Right lung (tissue), 10 donors: ENCODE measurements at places on chromosomes 5 and 9. TPM values are rescaled to one million over a fixed set of nuclear protein-coding genes. Genes with fewer than 3 reads are reported as not detected.

GRCh38 chr5:156134216-156134615, 192.7 kb upstream of the SGCD start:
- no peak for DNase-seq

- DNase-seq, result no peak
Observed at GRCh38 chr5:108753331-108753730, 5.6 kb downstream of the FER start.

- DNase-seq, result no peak
Observed at GRCh38 chr5:2899311-2899710, 147.8 kb upstream of the IRX2 start.

DNA sequence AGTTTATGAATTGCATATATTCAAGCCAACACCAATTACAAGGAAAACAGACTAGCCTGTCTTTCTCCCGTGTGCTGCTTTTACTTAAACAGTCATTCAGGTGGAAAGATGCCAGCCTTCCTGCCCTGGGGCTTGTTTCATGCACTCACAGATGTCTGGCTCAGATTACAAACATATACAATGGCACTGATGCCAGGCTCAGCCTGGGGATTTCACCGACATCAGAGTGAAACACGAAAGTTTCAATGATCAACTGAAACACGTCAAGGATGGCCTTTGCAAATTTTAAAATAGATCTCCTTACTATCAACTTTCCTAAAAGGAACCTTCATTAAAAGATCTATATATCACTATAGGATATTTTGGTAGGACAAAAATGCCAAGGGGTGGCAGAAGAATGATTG, 1576.5 kb downstream of the EFNA5 start:
- DNase-seq, result no peak

GRCh38 chr9:84667571-84668195, 1.8 kb upstream of the NTRK2 start:
- DNase-seq, result no peak

DNA sequence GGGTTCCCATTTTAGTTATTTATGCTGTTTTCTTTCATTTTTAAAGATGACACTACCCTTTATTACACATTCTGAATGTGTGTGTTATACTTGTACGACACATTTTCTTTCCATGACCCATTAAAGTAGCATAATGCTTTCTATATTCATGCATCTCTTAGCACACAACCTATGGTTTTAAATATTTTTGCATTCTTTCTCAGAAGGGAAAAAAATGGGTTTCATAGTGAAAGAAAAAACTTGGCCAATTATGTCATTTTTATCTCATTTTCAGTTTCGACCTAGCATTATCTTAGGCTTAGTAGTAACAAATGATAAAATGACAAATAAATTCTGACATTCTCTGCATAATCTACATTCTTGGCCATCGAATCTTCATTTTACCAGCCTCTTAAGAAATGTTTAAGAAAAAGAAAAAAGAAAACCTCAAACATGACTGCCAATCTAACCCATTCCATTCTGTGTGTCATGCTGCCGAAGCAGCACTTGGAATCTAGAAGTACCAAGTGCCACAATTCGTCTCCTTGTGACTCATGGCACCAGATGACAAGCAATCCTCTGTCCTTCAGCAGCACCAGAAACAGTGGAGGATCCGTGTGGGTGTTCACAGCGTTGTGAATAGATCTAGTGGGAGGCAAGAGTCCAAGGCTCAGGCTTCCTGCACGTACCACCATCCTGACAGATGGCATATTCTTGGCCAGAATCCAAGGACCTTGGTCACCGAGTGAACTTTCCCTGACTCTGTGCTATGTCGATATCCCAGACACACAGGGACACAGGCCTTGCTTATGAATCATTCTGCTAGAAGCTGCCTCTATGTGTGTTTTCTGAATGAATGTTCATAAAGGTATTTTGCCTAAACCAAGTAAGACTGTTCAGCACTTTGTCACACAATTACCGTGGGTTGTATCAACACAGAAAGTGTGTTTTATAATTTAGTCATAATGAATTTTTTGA, 502.7 kb downstream of the NR2F1-AS1 start:
- DNase-seq, result no peak

Gene TNFSF8
- 20.3 TPM for polyA plus RNA-seq

DNA sequence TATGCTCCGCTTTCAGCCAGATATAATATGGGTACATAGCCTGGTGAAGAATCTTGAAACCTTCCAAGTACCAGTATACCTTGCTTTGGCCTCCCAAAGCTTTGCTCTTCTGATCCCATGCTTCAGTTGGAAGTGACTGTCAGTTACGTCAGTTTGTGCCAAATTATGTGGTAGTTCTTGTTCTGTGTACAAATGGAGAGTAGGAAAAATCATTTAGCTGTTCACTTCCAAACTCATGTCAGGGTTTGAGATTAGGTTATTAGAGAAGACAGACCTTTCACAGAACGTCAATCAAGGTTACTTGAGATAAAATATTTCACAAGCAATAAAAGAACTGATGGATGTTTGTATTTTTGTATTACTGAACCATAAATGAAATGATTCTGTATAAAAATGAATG, 117.2 kb downstream of the NDUFS4 start:
- no peak for DNase-seq

DNA sequence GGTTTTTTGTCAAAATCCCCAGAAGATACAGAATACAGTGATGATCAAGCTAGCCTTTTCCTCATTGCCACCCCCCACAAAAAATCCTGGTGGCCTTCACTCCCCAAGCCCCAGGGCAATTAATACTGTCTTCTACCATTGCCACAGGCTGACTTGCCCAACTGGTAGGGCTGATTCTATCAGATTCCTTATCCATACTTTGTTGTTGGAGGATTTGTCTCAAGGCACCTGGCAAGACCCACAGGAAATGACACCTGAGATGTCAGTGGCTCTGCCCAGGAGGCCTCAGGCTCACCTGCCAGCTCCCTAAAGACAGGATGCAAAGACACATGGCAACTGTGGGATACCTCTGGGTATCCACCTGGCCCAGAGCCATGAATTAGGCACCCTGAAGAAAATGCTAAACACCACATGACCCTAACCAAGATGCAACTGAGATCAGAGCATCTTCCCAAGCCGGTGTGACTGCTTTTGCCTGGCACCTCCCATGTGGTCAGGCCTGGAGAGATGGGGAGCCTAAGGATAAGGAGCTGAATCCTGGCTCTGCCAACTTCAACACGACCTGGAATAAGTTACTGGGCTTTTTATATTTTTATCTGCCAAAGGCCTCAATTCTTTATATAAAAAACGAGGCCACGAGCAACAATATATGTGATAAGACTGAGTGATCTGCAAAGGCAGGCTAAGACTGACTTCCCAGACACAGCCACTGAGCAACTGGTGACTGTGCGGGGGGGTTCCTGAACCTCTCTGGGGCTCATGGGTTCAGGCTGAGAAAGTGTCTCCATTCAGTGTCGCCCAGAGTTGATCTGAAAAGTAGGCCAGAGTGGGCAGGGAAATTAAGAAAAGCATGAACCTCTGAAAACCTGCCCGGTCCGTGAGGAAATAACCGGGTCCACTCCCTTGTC, 944 bp downstream of the ATOX1 start:
- DNase-seq, result no peak

DNA sequence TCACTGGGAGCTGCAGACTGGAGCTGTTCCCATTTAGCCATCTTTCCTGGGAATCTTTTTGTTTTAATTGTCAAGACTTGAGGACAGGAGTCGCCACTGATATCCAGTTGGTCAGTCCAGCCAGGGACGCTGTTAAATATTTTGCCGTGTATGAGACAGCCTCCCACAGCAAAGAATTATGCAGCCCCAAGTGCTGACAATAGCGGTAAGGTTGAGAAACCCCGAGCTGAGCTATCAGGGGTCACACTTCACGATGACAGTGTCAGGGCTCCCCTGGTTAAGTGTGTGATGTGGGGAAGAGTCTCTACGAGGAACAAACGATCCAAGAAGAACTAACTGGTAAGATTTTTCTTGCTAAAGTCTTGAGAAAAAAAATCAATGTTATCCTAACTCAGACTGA, 372.0 kb upstream of the MPDZ start:
- DNase-seq, result no peak

DNA sequence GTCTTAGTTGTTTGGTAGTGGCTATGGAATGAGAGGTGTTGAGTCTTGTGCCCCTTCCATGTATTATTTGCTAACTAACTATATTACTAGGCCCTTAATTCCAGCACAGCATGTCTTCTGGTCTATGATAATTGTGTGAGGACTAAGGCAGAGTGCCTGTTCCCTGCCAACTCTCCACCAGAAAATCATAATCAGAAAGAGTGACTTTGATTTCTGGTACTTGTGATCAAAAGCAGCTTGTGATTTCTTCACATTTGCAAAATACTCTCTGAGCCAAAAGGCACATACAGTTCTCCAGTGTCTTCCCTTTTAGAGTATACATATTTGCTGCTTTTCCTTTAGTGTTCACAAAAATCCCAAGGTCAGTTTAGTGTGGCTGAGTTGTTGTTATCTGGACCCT, 229.9 kb downstream of the GNA14 start:
- no peak for DNase-seq

DNA sequence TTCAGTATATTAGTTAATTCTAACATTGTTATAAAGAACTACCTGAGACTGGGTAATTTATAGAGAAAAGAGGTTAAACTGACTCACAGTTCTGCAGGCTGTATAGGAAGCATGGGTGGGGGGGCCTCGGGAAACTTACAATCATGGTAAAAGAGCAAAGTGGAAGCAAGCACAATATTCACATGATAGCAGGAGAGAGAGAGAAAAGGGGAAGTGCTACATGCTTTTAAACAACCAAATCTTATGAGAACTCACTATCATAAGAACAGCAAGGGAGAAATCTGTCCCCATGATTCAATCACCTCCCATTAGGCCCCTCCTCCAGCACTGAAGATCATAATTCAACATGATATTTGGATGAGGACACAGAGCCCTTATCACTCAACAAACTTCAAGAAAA, 324.9 kb downstream of the ZNF608 start:
- no peak for DNase-seq

Gene SH2D3C
- 33.2 TPM for polyA plus RNA-seq

- DNase-seq, result no peak
Observed at GRCh38 chr9:98909935-98910334, 33.8 kb upstream of the COL15A1 start.

DNA sequence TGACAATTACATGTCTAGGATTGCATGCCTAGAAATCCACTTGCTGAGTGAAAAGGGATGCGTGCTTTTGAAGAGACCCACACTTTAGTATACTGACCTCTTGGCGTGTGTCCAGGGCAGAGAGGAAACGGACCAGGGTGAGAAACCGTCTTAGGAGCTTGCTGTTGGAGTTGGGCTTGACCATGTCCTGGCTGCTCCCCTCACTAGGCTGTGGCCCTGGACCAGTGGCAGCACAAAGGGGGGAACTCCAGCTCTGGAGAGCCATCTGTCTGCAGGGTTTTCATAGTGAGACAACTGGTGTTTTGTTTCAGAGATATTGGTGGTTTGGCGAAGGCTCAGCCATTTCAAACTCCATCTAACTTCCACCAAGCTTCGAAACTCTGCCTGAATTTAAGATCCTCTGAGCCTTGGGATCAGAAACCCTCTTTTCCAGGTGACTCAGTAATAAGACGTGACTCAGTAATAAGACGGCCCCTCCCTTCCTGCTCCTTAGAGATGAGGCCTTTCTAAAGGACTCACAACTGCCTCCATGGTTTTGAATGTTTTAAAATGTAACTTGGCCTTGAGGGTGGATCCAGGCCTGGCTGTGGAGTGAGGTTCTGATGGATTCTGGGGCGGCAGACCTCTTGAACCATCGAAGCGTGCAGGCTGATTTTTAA, 165.8 kb downstream of the MELK start:
- no peak for DNase-seq

Gene PFN3
- polyA plus RNA-seq, result not detected

DNA sequence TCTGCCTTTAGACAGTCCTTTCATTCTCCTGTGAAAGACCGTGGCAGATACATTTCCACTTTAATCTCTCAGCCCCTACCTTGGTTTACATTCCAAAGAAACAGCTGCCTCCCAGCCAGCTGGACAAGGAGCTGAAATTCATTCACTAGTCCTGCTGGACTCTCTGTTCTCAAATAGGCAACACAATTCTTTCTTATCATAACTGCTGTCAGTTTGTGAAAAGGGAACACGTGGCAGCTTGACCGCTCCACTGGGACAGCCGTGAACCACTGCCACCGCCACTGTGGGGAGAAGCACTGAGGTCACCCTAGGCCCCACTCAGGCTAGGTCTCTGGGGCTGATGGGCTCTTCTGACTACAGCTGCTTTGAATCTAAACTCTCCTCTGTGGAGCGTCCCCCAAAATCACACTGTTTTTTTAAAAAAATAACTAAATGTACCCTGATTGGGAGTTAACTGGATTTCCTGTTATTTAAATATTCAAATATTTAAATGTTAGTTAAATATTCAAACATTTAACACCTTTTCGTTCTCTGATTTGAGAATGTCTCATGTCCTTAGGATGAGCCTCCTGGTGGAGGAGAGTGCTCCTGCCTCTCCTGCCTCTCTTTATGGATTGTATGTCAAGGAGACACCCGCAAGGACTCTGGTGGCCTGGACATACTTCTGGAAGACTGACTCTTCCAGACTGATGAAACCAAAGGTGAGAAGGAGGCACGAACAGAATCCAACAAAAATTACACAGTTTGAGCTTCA, 120.1 kb downstream of the BOD1 start:
- DNase-seq, result no peak

Gene PAPPA
- polyA plus RNA-seq, result 2.0 TPM

- DNase-seq, result no peak
Observed at GRCh38 chr5:172493461-172493860, 39.1 kb upstream of the SH3PXD2B start.

DNA sequence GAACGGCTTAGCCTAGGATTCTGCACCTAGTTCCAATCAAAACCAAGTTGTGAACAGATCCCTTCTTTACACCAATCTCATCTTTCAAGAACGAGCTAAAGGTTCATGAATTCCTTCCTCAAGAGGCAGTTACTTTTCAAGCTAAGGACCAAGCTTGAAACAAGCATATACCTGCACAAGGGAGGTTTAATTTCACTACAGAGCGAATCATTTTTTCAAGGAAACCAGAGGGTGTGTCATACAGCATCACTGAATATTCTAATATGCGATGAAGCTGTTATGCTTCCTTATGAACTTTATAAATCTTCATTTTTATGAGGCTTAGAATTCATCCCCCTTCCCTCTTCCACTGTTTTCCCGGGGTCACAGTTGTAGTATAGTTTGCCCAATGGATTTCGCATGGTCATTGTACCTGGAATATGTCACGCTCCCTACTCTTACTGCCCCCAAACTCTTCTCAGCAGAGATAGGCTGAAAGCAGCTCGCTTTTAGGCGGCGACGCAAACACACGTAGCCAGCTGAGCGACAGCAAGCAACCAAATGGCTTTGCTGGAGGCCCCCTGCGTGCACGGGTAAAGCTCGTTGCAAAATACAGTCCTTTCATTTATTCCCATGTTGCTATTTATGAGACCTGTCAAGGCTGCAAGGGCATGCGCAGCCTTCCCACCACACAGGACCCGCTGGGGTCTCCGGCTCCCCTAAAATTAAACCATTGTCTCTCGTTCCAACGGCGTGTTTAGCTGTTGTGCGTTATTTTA, 832 bp downstream of the LMBRD2 start:
- DNase-seq, result no peak

- DNase-seq, result peak; percentile 76
Observed at GRCh38 chr9:94741866-94742265, 15.4 kb downstream of the AOPEP start.

Gene CLTA
- 243 TPM for polyA plus RNA-seq
